ENCODE measurements at places on chromosomes 7 and 10.

GRCh38 chr10:131183546-131184045, 127.9 kb downstream of the TCERG1L start:
- no peak for DNase-seq

- DNase-seq: no peak
Measured at GRCh38 chr10:14625765-14626525, 148.8 kb downstream of the FAM107B start.

GRCh38 chr10:118662228-118663035, 67.0 kb upstream of the PRLHR start:
- peak; percentile 70 for DNase-seq

DNA sequence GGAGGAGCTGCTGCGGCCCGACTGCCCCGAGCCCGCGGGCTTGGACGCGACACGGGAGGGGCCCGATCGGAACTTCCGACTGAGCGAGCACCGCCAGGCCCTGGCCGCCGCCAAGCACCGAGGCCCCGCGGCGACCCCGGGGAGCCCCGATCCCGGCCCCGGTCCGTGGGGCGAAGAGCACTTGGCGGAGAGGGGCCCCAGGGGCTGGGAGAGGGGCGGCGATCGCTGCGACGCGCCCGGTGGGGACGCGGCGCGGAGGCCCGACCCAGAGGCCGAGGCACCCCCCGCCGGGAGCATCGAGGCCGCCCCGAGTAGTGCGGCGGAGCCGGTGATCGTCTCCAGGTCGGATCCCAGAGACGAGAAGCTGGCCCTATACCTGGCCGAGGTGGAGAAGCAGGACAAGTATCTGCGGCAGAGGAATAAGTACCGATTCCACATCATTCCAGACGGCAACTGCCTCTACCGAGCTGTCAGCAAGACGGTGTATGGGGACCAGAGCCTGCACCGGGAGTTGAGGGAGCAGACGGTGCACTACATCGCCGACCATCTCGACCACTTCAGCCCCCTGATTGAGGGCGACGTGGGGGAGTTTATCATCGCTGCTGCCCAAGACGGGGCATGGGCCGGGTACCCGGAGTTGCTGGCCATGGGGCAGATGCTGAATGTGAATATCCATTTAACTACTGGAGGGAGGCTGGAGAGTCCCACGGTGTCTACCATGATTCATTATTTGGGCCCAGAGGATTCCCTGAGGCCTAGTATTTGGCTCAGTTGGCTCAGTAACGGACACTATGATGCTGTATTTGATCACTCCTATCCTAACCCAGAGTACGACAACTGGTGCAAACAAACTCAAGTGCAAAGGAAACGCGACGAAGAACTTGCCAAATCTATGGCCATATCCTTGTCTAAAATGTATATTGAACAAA, 1.4 kb downstream of the OTUD1 start:
- peak; percentile 42 for DNase-seq

GRCh38 chr7:70829221-70830059, 302.5 kb upstream of the GALNT17 start:
- peak; percentile 59 for DNase-seq

- no peak for DNase-seq
Measured at GRCh38 chr10:131812736-131813604, 87.8 kb upstream of the PPP2R2D start.

DNA sequence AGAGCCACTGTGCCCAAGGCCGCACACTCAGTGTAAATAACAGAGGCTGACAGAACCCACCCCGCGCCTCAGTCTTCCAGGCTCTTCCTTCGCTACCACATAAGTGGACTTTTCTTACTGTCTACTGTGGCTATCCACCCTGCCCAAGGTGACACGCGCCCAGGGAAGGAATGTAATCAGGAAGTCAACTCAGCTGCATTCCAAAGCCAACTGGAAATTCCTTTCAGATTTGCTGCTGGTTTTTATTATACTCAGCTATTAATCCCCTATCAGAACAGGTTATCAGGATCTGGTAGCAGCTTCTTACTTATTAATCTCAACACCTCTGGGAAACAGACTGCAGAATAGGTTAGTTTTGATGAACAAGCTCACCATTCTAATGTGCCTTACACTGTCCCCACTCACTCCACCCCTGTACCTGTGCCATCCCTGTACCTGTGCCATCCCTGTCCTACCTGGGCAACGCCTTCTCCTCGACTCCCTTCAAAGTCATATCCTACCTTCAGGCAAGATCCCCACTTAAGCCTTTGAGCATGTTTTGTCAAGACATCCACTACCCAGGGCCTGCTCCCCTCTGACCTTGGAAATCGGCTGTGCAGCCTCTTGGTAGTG, 90.7 kb downstream of the NHLRC2 start:
- no peak for DNase-seq

GRCh38 chr7:146878901-146879300, 762.3 kb downstream of the CNTNAP2 start:
- DNase-seq: no peak
